ENCODE measurements at places on chromosomes 4 and X.

GRCh38 chrX:39767446-39767845 lies 330.3 kb downstream of the BCOR start:
- no peak for DNase-seq

DNA sequence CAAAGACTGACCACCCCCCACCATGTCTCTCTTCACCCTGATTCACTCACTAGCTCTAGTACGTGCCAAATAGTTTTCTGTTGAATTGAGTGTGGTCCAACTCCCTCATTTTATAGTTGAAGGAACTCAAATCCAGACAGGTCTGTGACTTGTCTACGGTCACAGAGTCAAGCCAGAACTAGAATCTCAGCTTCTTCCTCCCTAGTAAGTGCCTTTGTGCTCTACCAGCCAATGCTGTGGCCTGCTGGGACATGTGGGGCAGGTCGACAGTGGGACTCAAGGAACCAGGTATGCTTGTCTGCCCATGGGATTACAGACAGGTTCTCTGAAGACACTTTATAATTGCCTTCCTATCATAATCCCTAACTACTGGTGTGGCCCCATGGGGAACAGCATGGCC lies 108.6 kb upstream of the CPEB2 start:
- DNase-seq: no peak

DNA sequence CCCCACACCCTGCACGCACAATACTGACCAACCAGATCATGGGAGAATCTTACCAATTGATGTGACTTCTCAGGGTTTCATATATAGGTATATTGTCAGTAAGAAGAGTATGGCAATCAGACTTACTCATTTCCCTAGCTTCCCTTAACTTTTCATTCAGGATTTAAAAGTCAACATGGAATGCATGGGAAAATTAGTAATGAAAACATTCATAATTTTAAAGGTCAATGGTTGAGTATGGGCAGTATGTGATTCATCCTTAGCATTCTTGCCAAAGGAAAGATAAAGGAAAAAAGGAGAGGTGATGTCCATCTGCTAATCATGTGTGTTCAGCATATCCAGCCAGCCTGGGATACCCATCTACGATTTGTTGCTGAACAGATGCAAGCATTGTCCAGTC lies 4.0 kb downstream of the DIPK2B start:
- no peak for DNase-seq

DNA sequence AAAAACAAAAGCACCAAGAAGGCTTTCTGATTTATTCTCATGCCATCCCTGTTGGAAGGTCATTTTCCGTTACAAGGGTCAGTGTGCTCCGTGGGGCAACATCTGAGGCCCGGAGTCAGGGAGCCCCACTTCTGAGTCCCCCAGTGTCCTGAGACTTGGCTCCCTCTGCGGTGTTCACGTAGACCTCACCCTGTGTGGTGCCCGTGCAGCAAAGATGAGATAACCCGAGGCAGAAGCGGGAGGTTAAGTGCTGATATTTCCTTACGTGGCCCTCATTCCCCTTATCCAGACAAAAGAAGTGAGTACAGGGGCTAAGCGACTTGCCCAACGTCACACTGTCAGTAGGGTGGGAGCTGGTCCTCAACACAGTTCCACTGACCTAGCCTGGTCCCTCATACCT lies 3.5 kb downstream of the JAKMIP1 start:
- DNase-seq: peak; percentile 10

DNA sequence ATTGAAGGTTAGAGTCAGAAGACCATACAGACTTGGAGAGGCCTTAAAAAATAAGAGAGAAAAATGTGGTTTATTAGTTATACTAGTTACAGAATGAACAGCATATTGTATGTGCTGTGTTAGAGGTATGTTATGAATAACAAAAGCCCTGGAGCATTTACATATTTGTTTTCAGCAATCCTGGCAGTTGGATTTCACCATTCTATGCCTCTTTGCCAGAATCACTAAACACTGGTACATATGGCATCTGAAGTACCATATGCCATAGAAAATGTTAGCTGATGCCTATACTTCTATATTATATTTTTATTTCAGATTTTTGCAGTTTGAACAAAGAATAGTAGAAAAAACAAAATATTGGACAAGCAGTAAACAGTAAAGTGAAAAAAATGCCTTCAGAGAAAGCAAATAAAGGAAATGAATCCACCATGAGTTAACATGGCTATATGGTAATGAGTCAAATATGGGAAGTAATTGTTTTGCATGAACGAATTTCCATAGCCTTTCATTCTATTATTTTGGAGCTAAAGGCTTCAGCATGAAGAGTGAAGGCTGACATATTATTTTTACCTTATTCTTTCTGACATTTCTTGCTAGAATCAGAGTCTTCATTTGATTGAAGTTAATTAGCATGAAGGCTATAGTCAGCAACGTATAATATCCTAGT lies 41.9 kb upstream of the PRDM8 start:
- DNase-seq: no peak

GRCh38 chrX:119753639-119754257 lies 4.6 kb upstream of the SOWAHD start:
- DNase-seq: no peak

DNA sequence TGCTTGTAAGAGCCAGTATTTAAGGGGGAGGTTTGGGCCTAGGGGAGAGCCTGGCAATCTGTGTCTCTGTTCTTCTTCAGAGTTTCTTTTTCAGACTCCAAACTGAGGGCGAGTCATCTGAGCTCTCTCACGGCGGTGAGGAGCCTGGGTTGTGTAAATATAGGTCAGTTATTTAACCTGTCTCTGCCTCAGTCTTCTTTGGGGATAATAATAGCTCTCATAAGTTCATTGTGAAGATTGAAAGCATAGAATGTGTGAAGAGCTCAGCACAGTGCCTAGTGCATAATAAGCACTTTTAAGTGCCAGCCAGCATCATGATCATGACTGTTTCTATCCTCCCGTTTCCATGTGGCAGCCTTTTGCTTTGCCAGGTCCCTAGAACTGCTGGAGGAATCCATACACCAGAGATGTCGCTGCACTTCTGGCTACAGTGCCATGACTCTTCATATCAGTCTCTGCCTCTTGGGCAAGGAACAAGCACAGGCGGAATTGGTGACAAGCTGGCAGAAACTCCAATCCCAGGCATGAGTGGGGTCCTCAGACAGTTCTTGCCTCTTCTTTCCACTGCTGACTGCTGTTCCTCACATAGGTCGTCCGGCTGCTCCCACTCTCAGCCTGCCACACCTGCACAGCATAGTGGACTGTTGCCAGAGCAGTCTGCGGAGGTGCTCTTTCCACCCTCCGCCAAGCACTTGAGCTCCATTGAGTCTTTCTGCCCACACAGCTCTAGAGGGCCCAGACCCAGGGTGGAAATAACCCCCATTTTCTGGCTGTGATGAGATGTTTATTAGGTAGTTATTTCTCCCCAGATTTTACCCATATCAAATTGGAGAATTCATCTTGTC lies 103.7 kb upstream of the MAML3 start:
- DNase-seq: no peak

DNA sequence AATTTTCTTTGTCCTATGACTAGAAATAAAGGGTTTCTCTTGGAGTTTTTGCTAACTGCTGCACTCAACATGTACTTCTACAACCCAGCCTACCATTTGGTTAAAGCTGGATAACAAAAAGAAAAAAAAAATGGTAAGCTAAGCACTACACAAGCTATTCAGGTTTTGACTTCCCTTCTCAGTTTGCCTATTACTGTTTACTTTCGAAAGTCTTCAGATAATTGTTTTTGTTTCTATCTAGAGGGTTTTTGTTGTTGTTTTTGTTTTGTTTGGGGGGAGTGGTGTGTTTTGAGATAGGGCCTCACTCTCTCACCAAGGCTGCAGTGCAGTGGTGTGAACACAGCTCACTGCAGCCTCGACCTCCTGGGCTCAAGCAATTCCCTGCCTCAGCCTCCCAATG lies 46.6 kb downstream of the CLOCK start:
- DNase-seq: no peak

DNA sequence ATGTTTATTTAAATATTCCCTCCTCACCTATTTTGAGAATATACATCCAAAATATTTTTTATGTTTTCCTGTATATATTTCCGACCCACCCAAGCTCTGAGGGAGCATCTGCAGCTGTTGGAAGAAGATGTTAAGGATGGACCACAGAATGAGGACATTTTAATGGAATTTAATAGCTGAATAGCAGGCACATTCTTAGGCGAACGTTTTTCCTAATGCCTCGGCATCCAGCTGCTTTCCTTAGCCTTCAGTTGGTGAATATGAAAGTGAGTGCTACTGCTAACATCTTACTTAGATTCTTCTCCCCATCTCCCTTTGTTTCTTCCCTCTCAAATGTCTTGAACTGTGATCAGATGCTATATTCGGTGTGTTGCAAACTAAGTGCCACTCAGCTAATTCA lies 158.0 kb upstream of the CTSO start:
- no peak for DNase-seq

DNA sequence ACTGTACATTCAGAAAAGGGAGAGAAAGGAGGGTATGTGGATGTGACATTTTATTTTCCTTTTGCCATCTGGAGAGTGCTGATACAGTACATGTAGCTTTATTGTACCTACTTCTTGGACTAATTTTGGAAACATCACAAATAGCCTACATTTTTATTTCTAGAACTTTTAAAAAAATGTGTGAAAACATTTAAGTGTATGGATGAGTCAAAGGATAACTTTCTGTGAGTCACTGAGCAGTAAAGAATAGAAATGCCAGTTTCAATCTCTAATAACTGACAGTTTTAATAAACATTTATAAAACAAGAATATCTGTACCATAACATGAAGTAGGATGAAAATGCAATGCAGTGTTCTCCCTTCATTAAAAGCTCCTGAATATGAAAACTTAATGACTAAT lies 374.4 kb upstream of the NWD2 start:
- no peak for DNase-seq

DNA sequence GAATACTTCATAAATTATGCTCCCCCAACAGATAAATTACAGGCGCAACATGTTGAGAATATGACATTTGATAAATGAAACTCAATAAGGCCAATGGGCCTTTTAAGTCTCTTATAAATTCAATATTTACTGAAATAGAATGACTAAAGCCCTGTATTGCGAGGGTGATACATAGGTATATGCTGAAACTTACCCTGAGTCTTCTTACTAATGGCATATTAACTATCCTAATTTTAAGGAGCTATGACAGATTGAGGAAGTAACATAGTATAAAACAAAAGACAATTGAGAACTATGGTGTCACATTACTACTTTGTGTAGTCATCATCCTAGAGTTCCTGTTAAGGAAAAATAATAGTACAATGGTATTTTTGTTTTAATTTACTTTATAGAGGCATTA lies 440.7 kb downstream of the IL15 start:
- DNase-seq: no peak

DNA sequence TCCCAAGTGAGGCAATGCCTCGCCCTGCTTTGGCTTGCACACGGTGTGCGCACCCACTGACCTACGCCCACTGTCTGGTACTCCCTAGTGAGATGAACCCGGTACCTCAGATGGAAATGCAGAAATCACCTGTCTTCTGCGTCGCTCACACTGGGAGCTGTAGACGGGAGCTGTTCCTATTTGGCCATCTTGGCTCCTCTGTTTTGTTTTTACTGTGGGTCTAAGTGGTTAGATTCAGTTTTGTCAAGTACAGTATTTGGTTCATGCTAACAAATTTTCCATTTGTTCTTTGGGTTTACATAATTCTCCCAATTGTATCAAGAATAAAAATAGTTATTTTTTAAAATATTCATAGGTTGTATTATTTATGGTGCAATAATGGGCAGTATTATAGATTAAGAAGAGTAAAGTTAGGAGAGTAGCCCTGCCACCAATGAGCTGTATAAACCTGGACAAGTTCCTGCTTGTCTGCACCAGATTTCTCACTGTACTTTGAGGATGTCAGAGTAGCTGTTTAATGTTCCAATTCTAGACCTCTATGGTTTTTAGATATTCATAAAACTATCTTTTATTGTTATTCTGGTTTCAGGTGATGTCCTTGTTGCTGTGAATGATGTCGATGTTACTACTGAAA lies 23.4 kb downstream of the INTU start:
- no peak for DNase-seq

GRCh38 chrX:82675104-82675503 lies 833.0 kb upstream of the POU3F4 start:
- DNase-seq: no peak

DNA sequence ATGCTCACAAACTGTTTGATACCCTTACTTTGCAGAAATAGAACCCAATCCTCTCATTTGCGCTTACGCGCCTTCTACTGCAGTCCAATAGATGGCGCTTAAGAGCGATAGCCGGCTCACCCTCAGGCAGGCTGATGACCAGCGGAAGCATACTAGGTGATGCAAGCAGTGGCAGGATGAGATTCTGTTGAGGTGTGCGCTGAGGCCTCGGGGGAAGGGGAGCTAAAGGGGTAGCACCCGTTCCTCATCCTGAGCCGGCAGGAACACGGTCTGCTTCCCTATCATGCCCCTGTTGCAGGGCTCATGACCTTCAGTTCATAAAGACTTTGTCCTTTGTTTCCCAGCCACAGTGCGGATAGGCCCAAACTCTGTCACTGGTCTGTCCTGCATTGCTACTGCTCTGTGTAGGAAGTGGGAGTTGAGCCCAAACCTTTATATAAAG lies 628.9 kb downstream of the TLL1 start:
- no peak for DNase-seq

DNA sequence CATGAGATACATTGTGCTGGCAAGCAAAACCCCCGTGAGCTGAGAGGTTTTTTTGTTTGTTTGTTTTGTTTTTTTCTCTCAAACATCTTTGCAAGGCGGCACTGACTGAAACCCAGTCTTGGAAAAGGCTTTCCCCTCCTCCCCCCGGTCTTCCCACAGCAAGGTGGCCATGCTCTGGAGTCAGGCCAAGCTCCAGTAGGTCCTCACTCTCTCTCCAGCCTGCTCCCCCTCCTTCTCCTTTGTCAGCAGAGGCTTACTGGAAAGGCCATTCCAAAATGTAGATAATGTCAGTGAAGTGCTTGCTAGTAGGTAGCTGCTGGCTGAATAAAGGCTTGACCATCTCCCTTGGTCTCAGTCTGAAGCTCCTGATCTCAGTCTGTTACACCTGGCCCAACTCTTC lies 32.6 kb downstream of the FRMPD3 start:
- DNase-seq: no peak

GRCh38 chr4:41079881-41080560 lies 134.3 kb downstream of the APBB2 start:
- no peak for DNase-seq

DNA sequence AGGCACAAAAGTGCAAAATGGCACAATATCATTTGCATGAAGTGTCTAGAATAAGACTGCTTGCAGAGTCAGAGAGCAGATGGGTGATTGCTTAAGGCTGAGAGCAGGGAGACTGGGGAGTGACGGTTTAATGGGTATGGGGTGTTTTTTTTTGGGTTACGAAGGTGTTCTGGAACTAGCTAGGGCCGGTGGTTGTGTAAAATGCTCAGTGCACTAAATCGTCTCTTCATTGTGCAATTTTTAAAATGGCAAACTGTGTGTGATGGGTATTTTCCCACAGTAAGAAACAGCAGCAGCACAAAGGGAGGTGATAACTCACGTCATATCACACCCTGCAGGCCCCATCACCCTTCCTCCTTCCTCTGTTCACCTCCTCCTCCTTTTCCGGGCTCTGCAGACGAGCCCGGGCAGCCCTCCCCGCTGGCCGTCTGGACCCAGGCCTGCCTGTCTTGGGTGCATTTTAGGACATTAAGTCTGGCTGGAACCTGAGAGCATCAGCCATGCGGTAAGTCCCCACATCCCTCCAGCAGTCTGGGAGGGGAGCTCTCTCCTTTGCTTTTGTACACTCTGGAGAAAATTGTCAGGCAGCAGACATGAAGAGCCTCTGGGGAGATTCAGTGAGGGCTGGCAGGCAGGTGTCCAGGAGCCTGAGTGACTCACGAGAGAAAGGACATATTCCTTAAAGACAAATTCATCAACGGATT lies 42.7 kb downstream of the ASMT start:
- no peak for DNase-seq

Data from left lobe of liver (tissue), 2 donors.